ENCODE measurements at places on chromosomes 5 and 9.

GRCh38 chr9:134601764-134602163 lies 39.8 kb upstream of the COL5A1 start:
- DNase-seq: no peak

DNA sequence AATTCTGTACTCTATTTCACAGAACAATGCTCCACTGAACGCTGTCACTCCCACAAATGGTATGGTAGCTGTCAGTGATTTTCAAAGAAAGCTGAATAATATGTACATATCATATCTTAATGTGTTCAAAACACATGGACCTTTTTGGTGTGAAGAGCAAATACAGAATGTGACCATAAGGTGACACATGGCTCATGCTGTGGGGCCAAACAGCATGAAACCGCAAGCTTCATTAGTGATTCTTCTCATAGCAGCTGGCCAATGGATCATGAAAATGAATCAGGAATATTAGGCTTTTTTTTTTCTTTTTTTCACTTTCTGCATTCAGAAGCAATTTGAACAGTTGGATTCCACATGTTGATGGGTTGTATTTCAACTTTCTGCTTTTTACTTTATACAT lies 54.9 kb upstream of the CDH9 start:
- no peak for DNase-seq

GRCh38 chr9:18333157-18333556 lies 140.8 kb upstream of the ADAMTSL1 start:
- DNase-seq: no peak

DNA sequence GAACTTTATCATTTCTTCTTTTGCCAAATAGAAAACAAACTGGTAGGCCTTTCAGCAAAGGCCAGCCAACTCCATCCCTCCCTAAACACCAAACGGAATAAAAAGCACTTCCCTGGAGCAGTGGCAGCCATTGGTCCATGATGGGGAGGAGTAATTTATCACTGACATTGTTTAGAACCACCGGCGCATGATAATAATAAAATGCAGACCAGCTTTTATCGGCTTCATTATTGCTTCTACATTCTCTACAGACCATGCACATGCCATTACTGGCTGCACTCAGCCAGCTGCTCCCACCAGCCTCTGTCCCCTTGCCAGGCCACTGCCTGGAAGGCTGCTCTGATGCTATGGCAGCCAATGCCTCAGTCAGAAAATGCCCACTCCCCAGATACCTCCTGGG lies 45.9 kb downstream of the ABCA1 start:
- DNase-seq: no peak

GRCh38 chr5:72557167-72558045 lies 50.2 kb upstream of the ZNF366 start:
- DNase-seq: no peak

GRCh38 chr5:129097498-129098296 lies 3.1 kb downstream of the ISOC1 start:
- no peak for DNase-seq

- no peak for DNase-seq
Measured at GRCh38 chr9:127390248-127390545, 6.8 kb upstream of the SLC2A8 start.

- peak; percentile 68 for DNase-seq
Measured at GRCh38 chr5:83509540-83509939, 38.0 kb downstream of the VCAN start.
